Posterior cingulate gyrus (tissue), 11 donors: ENCODE measurements at places on chromosomes 1 and 21.
A peak's percentile ranks its signal among the peaks of the same experiment; 100 is the strongest.

DNA sequence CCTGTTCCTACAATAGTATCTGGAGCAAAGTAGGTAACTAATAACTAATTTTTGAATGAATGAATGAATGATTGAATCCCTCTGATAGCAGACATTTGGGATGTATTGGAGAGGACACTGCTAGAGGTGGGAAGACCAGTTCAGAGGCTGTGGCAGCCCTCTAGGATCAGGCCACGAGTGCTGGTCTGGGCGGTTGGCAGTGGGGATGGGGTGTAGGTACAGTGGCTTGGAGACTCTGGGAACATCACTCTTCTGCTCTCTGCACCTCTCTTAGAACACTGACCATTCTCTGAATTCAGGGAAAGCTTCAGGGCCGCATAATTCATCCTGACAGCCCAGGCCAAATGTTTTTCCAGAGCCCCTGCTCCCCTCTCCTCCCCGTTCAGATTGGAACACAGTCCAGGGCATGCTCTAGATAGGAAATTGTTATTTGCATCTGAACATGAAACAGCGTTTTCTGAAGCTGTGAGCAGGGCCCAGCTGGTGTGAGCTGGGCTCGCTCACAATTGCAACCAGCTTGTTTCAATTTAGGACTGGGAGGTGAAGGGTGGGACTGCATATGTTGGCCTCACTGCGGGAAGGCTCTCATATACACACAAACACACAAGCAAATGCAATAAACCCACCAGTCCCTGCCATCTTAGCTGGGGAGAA, 253.1 kb upstream of the USP24 start:
- DNase-seq, result no peak

GRCh38 chr1:169106095-169106920, at the start of gene ATP1B1:
Gene ATP1B1, plus strand, starts transcription at chr1:169106690. Its CDS starts 140 bp downstream, at chr1:169106830.
- peak; percentile 85 for DNase-seq

DNA sequence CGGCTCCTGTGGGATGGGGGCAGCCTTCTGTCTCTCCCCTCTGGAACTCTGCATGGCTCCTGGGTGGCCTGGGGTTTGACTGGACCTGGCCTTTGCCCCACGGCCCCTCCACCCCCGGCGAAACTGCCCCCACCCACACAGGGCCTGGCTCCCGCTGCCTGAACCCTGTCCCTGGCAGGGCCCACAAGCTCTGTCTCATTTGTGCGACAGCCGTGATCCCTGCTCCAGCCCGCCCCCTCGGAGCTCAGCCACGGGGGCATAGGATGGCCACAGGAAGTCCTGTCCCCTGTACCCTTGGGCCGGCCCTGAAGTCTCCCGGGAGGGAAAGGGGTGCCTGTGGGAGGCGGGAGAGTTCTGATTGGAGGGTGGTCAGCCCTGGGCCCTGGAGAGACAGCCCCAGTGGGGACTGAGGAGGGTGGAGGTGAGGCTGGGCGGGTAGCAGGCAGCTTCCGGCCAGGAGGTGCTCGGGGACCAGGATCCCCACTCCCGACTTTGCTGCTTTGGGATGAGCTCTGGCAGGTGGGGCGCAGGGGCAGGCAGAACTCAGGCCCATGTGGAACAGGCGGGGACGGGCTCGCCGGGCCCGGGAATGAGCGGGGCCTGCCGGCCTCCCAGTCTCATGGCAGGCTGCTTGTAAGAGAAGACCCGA, 45.1 kb downstream of the SLX9 start:
- peak; percentile 10 for DNase-seq

DNA sequence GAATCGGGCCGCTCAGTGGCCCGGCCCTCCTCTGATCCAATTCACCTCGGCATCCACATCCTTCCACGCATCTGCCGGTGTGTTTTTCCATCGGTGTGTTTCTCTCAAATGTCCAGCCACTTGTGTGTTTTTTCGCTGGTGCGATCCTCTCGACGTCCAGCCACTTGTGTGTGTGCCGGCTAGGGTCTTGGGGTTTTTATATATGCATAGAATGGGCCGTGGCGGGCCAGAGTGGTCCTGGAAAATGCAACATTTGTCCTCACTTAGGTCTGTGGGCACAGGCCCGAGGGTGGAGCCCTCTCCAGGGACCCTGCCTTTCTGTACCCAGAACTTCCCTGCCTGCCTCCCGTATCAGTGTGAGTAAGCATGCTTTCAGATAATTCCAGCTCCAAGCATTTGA, 1106.4 kb downstream of the AMY1C start:
- DNase-seq, result no peak
